ENCODE measurements at places on chromosomes 12 and 14.

- no peak for DNase-seq
Measured at GRCh38 chr14:80718940-80719339, 222.6 kb downstream of the CEP128 start.

DNA sequence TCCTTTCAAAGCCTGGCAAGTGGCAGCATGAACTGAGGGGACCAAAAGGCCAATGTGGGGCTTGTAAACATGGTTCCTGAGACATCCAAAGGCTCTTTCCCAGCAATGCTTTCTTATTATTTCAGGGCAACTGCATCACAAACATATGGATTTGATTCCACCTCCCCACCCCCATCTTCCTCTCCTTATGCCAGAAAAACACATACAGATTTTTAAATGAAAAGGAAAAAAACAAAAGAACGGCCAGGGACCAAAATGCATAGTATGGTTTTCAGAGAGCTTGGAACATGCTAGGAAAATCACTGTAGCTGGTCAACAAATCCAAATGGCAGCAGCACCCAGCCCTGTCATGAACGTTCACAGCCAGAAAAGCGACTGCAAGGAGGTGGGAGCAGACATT lies 167.6 kb downstream of the ANO2 start:
- DNase-seq = no peak

DNA sequence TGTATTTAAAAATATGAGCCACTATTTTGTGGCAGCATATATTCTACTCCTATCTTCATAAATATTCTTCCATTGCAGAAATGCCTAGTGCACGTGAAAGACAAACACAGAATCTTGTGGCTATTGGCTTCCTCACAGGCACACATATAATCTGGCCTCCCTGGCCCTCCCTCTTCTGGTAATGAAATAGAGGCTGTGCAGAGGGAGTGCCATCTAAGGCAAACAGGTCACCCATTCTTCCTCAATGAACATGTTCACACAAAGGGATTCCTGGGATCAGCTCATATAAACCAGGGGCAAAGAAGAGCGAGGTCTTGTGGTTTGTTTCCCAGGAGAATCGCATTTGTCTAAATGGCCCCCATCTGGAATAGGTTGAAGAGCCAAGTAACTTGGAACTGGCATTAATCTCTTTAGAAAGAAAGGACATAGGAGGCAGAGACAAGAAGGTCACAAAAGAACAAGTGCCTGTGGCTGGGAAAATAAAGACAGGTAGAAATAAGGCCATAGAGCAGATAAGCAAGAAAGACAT lies 171.6 kb upstream of the PTPRQ start:
- DNase-seq = no peak

- no peak for DNase-seq
Measured at GRCh38 chr12:22286569-22286968, 47.9 kb downstream of the ST8SIA1 start.

GRCh38 chr12:121766290-121767039 lies 27.0 kb downstream of the RHOF start:
- DNase-seq = no peak

DNA sequence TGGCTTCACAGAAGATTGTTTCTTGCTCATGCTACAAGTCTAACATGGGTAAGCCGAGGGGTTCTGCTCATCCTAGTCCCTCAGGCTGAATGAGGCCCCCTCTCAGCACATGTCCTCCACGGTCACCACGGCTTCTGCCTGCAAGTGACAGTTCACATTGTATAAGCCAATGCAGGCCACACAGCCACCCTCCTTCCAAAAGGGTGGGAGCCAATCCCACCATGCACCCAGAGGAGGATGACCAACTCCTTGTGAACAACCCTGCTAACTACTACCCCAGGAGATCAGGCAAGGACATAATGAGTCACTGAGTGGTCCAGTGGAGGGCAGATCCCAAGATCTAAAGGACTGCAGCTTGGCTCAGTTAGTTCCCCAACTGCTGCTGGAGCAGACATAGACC lies 6.1 kb downstream of the SPRING1 start:
- no peak for DNase-seq

Measured in GM06990 (cell line).